CD4-positive, alpha-beta T cell treated with Interleukin-15 for 4 hours (primary cell): ENCODE measurements at places on chromosomes 1 and 21.

DNA sequence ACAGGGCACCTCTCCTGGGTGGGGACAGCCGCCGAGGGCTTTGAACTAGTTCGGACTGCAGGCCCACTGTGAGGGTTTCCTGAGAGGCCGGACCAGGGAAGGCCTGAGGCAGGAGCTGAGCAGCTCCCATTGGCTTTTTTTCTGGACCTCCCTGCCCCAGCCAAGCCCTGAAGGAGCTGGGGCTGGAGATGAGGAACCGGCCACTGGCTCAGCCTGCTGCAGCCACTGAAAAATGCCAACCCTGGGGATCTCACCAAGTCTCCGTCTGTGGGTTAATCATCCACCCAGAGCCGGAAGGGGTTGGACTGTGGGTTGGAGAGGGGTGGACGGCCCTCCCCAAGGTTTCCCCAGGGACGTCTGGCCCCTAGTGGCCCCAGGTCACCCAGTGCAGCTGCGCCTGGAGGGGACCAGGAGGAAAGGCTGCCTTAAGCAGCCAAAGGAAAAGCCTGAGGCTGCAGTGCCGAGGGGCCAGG lies 2.5 kb downstream of the VWA1 start:
- no peak for DNase-seq

DNA sequence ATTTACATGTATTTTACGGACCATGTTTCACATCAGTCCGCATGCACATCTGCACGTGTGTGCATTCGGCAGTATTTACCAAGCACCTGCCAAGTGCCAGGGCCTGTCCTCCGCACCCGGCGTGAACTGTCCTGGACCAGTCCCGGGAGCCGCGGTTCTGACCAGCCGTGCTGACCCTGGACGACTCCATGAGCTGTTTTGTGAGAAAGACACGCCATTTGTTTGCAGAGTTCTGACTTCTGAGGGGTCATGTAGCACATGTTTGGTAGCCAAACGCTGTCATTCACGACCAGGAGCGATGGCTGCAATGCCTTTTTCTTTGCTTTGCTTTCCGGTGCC lies 3.3 kb upstream of the OLIG2 start:
- DNase-seq: no peak

DNA sequence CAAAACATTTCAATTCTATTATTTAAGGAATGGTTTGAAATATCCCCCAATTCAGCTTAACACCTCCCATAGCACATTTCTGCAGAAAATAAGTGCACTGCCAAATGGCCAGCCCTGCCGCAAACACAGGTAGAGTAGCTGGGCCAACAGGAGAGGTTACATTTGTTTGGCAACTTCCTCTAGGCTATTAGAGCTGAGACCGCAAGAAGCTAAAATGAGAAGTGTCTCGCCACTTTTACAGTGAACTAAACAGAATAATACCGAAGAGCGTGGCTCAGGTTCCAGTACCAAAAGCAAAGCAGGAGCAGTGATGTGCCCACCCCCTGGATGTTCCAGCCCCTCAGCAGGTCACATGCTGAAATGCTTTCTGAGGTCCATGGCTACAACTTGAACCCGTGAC lies 154.5 kb upstream of the PKN2 start:
- no peak for DNase-seq

DNA sequence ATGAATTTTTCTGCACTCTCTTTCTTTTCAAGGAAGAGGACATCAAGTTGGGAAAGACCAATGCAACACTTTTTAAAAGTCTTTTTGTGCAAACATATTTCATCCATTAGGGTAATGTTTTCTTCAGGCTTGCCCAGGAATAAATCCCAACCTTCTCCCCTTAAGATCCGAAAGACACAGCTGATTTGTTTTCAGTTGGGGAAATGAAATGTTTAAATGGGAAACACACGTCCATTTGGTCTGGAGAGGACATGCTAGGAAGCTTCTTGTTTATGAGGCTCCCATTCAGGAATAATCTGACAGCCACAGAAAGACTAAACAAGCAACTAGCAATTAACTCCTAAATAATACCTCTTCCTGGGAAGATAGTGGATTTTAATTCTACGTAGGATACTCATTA lies 91.9 kb downstream of the PRRX1 start:
- no peak for DNase-seq

GRCh38 chr1:91190996-91191395 lies 169.2 kb upstream of the ZNF644 start:
- DNase-seq: no peak

DNA sequence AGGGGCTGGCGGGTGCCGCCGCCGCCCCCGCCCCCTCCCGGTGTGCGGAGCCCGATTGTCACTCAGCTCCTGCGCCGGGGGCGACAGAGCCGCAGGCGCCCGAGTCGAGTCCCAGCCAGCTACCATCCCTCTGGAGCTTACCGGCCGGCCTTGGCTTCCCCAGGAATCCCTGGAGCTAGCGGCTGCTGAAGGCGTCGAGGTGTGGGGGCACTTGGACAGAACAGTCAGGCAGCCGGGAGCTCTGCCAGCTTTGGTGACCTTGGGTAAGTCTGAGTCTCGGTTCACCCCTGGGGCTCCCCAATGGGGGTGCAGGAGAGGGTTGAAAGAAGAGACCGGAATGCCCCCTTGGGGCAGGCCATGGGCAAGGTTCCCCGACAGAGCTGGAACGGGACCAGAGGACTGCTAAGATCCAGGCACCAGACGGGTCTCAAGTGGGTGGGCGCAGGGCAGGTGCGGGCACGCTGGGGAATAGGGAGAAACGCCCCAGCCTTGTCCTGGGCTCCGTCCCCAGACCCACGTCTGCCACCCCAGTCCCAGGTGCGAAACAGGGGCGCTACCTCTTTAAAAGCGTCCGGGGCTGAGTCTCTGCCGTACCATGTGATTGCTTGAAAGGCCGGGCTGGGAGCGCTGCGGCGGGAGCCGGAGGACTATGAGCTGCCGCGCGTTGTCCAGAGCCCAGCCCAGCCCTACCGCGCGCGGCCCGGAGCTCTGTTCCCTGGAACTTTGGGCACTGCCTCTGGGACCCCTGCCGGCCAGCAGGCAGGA lies at the start of gene ADORA1:
TSS of gene ADORA1 (plus strand) at position 61 of the 765 bp plus-strand sequence. CDS start 1,116 bp downstream, outside the sequence.
- no peak for DNase-seq

GRCh38 chr1:201450721-201451291 lies 18.2 kb downstream of the PHLDA3 start:
- DNase-seq: no peak

- DNase-seq: no peak
Measured at GRCh38 chr21:26082549-26082948, 88.0 kb downstream of the APP start.

- no peak for DNase-seq
Measured at GRCh38 chr1:98384461-98385141, 276.9 kb upstream of the SNX7 start.

DNA sequence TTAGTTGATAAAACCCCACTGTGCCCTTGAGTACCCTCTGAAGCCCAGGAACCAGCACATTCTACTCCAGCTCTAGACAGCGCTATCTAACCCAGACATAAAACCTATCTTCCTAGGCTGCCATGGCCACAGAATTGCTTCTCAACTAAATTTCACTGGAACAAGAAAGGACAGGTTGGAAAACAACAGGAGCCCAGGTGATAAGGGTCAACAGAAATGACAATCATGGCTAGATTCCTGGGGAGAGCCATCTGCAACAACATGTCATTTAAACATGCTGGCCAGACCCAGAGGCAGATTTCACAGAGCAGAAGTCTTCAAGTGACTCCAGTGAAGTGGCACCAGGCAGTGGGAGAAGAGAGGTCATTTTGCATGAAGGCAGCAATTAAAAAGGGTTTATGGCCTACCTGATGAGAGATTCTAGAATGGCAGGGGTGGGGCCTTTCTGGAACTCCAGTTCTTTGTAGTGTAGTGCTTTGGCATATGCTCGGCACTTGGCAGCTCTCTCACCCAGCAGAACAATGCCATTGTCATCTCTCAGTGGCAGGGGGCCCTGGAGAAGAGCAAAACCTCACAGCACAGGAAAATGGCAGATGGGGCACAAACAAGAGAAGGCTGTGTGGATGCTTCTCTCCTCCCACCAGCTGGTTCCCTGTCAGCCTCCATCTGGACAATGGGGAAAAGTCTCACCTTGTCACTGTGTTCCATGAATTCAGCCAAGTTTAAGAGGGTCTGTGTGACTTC lies 9.9 kb downstream of the ANGPTL7 start:
- no peak for DNase-seq

GRCh38 chr1:187237542-187237941 lies 408.8 kb downstream of the PLA2G4A start:
- DNase-seq: no peak

DNA sequence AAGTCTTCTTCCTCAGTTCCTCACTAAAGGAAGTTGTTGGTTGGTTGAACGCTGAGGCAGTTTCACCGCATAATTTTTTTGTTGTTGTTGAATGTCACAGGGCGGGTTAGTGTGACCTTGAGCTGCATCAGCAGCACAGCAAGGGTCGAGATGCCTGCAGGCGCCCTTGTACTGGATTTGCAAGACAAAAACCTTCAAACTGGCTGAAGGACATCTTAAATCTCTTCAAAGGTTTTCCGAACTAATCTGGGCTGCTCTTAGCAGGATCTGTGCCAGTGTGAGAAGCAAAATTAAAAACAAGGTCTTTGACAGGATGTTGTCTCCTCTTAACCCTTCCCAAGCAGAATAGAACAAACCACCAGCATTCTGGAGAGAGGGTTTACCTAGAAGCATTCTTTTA lies 59.4 kb downstream of the NRIP1 start:
- no peak for DNase-seq

DNA sequence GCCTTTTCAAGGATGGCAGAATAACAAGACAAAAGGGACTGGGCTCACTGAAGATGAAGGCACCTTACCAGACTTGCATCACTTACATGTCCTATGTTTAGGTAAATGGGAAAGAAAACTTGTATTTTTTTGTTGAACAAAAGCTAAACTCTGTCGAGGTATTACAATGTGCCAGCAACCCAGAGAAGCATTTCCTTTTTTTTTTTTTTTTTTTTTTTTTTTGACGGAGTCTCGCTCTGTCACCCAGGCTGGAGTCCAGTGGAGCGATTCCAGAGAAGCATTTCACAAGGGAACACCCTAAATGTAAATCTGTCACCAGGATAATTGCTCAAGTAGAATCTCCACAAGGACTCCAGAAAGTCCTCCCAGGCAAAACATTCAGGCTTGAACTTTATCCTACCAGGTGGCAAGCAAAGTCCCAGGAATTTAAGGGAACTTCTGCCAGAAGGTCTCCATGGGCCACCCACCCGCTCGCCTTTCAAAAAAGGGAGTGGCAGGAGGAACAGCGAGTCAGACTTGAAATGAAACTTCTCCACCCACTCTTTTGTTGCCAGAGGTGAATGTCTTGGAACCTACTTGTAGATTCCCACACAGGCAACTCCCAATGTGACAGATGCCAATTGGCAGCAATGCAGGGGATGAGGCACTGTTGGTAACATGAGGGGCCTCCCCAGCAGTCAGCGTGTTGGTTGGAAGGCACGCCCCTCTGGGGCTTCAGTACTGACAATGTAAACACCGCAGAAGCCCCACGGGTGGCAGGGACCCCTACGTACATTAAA lies 125.0 kb downstream of the TIAM1 start:
- DNase-seq: no peak

GRCh38 chr1:116253566-116254382 lies 119.3 kb upstream of the ATP1A1 start:
- DNase-seq: no peak

GRCh38 chr1:10122926-10123325 lies 87.4 kb upstream of the KIF1B start:
- DNase-seq: no peak
